ENCODE measurements at places on chromosomes 6 and 20. TPM values are rescaled to one million over a fixed set of nuclear protein-coding genes. Genes with fewer than 3 reads are reported as not detected.

The NRSN1 gene
- not detected for total RNA-seq

The RIPOR2 gene
- 11.2 TPM for total RNA-seq

The PTPRT gene
- total RNA-seq: 0.03 TPM

The WASF1 gene
- total RNA-seq: 0.78 TPM

The EDN3 gene
- not detected for total RNA-seq

The HLA-DQA1 gene
- total RNA-seq: 5.2 TPM
